ENCODE measurements at places on chromosomes 3 and 15.

- H3K27ac ChIP-seq: no peak overlapping the region
- DNase-seq: no peak
- H3K4me3 ChIP-seq: no peak overlapping the region
- H3K4me1 ChIP-seq: no peaks in the 10 kb centered on the region
Observed at GRCh38 chr15:32967521-32967920, 227.0 kb downstream of the FMN1 start.

DNA sequence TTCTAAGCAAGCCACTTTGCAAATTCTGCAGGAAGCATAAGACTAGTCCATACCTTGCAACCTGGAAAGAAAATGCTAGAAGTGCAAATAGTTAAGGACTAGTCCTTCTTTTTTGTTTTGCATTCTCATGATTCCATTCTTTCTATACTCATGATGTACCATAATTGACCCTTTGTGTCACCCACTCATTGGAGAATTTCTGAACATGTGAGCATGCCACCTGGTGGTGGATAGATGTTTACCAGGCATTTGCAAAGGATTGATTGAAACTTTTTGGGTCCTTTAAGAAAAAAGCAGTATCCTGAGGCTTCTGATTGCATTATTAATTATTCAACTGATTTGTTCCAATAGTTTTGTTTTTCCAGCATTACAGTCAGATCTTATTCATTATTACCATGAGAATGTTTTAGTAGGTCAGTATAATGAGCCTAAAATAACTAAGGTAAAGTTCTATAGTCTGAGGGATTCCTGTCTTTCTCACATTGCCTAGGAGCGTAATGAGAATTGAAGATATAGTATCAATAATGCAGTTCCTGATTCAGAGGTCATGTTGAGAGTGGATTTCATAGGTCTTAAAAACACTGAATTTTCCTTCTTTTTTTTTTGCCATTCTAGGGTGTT lies 20.2 kb upstream of the DIPK2A start:
- no peaks in the 10 kb centered on the region for H3K4me1 ChIP-seq
- no peaks in the 10 kb centered on the region for H3K36me3 ChIP-seq
- DNase-seq: no peak
- no peak overlapping the region for H3K27ac ChIP-seq
- no peaks in the 10 kb centered on the region for H3K27me3 ChIP-seq

- H3K4me1 ChIP-seq: peaks cover 33% of the 10 kb centered on the region
- DNase-seq: peak; percentile 50
- peaks cover 6% of the 10 kb centered on the region for H3K36me3 ChIP-seq
- H3K4me3 ChIP-seq: peak overlapping the region; percentile 53
- H3K27me3 ChIP-seq: no peaks in the 10 kb centered on the region
Observed at GRCh38 chr15:39579487-39580116, 1.3 kb upstream of the THBS1 start.

DNA sequence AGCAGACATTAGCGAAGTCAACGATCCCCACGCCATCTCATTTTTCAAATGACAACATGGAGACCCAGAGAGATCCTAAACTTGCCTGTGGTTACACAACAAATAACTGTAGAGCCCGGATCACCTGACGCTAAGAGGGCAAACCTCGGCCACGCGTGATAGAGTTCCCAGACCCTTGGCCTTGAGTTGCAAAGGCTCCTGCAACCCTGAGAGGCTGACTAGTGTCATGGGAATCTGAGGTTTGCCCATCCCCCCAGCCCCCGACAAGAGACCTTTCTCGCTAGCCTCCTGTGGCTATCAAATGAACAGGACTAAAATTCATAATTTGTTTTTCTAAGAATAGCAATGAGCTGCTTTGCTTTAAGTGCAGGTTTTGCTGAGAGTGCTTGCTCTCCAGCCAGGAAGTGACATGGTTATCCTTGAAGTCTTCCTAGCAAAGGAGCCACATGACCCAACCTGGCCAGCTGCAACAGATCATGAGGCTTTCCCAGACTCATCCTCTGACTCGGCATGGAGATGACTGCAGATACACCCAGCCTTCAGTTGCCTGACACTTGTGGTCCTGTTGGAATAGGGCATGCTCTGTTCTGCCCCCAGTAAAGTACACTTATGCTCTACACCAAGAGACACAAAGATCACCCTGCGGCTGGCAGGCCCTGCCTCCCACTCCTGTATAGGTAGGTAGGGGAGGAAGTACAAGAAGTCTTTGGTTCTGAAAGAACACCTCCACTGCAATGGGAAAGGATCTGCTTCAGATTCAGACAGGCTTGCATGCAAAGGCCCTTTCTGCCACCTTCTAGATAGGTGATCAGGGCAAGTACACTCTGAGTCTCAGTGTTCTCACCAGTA lies 36.0 kb downstream of the MCF2L2 start:
- H3K36me3 ChIP-seq: no peaks in the 10 kb centered on the region
- H3K27ac ChIP-seq: no peak overlapping the region
- no peak overlapping the region for H3K4me3 ChIP-seq
- no peaks in the 10 kb centered on the region for H3K4me1 ChIP-seq
- DNase-seq: no peak

GRCh38 chr3:40035177-40035576 lies 225.8 kb downstream of the MYRIP start:
- H3K4me1 ChIP-seq: no peaks in the 10 kb centered on the region
- no peaks in the 10 kb centered on the region for H3K27me3 ChIP-seq
- no peak for DNase-seq
- no peak overlapping the region for H3K27ac ChIP-seq
- H3K4me3 ChIP-seq: no peak overlapping the region
- no peaks in the 10 kb centered on the region for H3K36me3 ChIP-seq

- no peak overlapping the region for H3K4me3 ChIP-seq
- H3K36me3 ChIP-seq: no peaks in the 10 kb centered on the region
- DNase-seq: no peak
Observed at GRCh38 chr15:74964794-74965193, 8.2 kb upstream of the RPP25 start.

- H3K27me3 ChIP-seq: peaks cover 11% of the 10 kb centered on the region
- peak; percentile 93 for DNase-seq
- no peaks in the 10 kb centered on the region for H3K36me3 ChIP-seq
- peaks cover 33% of the 10 kb centered on the region for H3K4me1 ChIP-seq
Observed at GRCh38 chr15:40847223-40847961, 3.5 kb downstream of the SPINT1 start.
